ENCODE measurements at places on chromosomes 7 and 10.

DNA sequence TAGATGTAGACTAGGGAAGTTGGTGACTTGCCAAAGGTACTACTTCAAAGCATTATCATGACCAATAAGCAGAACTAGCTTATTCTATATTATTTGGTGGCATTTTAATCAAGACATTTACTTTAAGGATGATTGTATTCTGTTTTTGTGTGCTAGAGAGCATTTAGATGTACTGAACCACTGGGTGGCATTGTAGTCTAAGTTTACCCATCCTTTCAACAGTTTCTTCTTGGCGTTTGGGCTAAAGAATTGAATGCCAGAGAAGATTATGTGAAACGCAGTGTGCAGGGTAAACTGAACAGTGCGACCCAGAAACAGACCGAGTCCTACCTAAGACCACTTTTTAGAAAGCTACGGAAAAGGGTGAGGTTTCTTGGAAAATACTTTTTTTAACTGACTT is 26.8 kb downstream of the PRPF18 start:
- no peak for DNase-seq

DNA sequence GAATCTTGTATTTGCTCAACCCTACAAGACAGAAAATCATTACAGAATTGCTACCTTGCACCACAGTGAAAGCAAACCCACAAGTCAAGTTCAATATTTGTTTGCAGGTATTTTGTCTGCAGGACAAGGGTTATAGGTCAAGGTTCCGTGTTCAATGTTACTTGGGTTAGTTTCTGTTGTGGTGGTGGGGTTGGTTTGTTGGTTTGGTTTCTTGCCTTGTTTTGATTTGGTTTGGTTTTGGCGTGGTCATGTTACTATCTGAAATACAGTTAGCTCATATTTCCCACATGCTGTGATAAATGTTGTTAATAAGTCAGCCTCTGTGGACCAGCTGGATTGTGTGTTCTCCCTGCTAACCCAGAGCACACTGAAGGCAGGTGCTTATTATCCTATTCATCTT is 75.6 kb upstream of the INSIG1 start:
- DNase-seq = no peak

DNA sequence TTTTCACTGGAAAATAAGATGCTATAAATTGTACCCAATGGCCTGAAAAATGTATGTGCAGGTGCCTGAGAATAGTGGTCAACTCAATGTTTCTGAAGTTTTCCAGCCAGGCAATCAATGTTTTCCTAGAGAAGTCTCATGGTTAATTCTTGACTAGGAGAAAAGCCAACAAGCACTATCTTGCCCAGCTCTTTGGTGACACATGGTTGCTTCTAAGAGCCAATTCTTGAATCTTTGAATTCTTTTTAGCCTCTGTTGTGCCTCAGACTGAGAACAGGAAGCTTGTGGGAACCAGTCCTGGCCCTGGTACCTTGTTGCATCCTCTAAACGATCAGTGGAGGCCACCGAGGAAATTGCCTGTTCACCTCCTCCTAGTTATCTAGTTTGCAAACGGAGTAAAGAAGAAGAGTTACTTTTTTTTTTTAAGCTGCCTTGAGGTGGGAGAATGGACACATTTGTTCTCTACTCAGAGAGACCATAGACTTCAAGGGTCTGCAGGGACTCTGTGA is 144.0 kb upstream of the MKLN1 start:
- DNase-seq = no peak

DNA sequence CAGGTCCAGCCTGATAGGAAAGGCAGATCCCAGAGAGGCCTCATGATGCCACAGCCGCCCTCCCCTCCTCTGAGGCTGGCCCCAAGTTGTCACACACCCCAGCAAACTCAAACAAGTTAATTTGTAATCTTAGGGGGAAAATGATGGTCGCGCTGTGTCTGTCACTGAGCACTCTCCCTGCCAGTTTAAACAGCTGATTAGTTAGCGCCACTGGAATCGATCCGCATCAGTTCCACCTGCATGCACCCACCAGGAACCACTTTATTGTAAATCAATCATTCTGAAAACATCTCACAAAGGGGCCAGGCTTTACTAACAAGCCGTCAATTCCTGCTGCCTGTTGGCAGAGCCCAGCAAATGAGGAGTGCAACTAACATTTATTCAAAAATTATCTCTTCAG is 870.9 kb downstream of the KCNMA1 start:
- DNase-seq = no peak

- peak; percentile 26 for DNase-seq
These were observed 31.6 kb upstream of the AKR1C1 start for GRCh38 chr10:4931587-4931986.

DNA sequence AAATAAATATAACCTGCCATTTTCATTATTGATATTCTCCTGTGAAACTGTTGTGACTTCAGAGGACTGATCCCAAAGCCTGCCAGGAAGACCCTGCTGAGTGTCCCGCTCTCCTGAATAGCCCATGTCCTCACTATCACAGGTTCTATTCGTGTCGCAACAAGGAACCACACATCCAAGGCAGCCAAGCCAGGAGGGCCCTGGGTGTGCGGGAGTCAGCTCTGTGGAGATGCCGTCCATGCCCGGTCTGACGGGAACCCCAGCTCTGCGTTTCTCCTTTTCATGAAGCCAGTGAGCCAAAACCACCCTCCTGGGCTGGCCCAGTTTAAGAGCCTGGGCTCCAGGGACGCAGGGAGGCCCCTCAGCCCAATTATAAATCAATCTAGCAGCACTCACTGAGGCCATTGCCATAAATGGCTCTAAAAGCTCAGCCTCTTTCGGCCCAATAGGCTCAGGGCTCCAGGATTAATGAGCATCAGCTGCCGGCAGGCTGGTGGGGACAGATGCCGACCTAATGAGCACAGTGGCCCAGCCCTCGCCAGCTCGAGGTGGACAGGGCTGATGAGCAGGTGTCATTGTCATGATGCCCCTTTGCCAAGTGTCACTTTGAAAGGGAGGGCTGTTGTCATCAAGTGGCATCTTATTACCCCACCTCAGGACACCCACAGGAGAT is 177.9 kb downstream of the PLXNA4 start:
- no peak for DNase-seq

- DNase-seq = no peak
These were observed 149.5 kb downstream of the RGS10 start for GRCh38 chr10:119393019-119393418.

GRCh38 chr10:1358860-1359625 is 302.9 kb downstream of the WDR37 start:
- DNase-seq = no peak

DNA sequence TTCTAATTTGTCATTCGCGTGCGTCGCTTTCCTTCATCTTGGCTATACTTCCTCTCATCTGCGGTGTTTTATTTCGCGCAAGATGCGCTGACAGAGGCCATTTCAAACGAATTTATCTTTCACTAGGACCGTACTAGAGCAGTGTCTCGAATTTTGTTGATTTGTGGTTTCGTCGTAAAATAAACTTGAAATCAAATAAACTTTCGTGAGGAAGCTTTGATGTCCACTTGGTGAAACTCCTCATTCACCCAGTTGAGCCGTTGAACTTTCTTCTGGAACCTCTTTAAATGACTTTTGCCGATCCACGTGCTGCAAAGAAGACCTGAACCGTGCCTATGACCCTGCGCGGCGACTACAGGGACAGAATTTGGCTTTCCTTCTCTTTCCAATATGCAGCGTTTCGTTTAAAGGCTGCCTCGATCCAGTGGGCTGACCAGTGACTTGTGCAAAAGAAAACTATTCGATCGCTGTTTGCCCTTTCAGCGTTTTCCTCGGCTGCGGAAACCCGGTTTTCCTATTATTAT is 163.9 kb upstream of the PPP1R3A start:
- DNase-seq = no peak

DNA sequence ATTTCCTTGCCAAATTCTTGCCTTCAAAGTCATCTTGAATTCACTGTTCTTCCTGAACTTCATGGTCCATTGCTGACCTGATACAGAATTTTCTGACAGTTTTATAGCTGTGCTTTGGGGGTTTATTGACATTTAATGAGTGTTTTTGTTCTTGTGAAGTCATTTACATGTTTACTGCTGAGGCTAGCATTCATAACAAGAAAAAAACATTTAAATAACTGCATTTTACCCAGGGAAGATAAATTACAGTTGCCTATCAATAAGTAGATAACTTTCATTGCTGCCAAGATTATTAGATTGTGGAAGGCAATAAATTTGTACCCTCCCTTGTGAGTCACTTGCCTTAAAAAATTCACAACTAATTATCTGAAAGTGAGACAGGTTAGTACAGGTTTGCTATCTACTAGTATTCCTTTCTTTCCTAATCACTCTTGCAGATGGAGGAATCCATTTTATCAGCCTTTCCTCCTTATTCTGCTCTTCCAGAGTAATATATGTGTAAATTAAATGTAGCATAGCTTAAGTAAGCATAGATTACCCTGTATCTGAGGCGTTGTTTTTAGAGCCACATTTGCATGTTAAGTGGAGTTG is 178.4 kb downstream of the EXOC4 start:
- DNase-seq = no peak

DNA sequence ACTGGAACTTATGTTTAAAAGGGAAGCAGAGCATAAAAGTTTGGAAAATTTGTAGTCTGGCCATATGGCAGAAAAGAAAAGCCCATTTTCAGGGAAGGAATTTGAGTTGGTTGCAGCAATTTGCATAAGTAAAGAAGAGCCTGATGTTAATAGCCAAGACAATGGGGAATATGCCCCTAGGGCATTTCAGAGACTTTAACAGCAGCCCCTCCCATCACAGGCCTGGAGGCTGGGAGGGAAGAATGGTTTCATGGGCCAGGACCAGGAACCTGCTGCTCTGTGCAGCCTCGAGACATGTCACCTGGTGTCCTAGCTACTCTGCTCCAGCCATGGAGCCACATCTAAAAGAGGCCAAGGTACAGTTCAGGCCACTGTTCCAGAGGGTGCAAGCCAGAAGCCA is 35.3 kb downstream of the HTR7 start:
- no peak for DNase-seq

Data from hematopoietic multipotent progenitor cell treated with erythropoietin and hydrocortisone succinate and interleukin-3 and kit ligand, for 17 days (in vitro differentiated cells).